ENCODE measurements at places on chromosomes 1 and 21. TPM values are rescaled to one million over a fixed set of nuclear protein-coding genes. Genes with fewer than 3 reads are reported as not detected.

DNA sequence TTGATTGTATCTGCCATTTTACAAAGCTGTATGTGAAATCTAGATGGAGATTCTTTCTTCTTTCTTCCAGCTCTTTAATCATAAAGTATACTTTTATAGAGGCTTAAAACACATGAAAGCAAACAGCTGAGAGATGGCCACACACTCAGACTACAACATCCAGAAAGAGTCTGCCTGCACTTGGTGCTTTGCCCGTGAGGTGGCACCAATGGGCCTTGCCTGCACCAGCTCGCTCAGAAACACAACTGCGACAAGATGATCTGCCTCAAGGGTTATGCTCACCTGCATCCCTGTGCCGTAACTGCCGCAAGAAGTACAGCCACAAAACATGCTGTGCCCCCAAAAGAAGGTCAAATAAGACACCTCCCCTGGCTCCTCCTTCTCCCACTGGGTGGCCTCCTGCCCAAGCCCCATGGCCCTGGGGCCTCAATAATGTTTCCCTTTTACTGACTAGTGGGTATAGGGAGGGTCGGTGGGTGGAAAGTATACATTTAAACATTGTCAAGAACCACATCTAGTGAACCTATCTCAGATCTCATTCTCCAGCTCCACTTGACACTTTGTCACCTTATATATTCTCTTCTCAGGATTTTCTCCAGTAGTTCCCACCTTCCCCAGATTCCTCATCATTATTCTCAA, 66.7 kb upstream of the ANGPTL3 start:
- DNase-seq, result no peak
- H3K4me1 ChIP-seq, result no peaks in the 10 kb centered on the region
- H3K27ac ChIP-seq, result no peak overlapping the region
- H3K36me3 ChIP-seq, result no peaks in the 10 kb centered on the region
- H3K4me3 ChIP-seq, result no peak overlapping the region
- H3K27me3 ChIP-seq, result no peaks in the 10 kb centered on the region

- no peaks in the 10 kb centered on the region for H3K27me3 ChIP-seq
- peaks cover 7% of the 10 kb centered on the region for H3K4me1 ChIP-seq
- no peak for DNase-seq
- H3K36me3 ChIP-seq, result no peaks in the 10 kb centered on the region
Measured at GRCh38 chr21:43814215-43815106, 25.1 kb downstream of the RRP1 start.

DNA sequence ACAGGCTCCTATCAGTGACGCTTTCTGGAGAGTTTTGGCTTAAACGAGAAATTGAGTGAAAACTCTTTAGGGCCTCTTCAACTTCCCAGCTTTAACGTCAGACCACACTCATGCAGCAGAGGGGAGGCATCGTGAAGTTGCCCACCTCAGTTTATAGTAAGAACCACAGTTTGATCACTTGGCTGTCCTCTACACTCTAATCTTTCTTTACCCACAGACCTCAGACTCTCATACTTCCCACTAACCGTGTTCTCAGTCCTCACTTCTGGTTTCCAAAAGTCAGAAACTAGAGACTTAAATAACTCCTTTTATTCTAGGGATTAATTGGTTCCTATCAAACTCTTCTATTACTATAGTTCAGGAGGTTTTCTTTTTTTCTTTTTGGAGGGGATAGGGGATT, 302.2 kb downstream of the NTNG1 start:
- no peaks in the 10 kb centered on the region for H3K4me1 ChIP-seq
- no peaks in the 10 kb centered on the region for H3K27me3 ChIP-seq
- no peak overlapping the region for H3K27ac ChIP-seq
- H3K36me3 ChIP-seq, result no peaks in the 10 kb centered on the region

- no peak overlapping the region for H3K4me3 ChIP-seq
- no peak for DNase-seq
- no peak overlapping the region for H3K27ac ChIP-seq
- H3K27me3 ChIP-seq, result no peaks in the 10 kb centered on the region
- H3K4me1 ChIP-seq, result no peaks in the 10 kb centered on the region
Measured at GRCh38 chr1:236623371-236624166, 19.3 kb upstream of the HEATR1 start.

DNA sequence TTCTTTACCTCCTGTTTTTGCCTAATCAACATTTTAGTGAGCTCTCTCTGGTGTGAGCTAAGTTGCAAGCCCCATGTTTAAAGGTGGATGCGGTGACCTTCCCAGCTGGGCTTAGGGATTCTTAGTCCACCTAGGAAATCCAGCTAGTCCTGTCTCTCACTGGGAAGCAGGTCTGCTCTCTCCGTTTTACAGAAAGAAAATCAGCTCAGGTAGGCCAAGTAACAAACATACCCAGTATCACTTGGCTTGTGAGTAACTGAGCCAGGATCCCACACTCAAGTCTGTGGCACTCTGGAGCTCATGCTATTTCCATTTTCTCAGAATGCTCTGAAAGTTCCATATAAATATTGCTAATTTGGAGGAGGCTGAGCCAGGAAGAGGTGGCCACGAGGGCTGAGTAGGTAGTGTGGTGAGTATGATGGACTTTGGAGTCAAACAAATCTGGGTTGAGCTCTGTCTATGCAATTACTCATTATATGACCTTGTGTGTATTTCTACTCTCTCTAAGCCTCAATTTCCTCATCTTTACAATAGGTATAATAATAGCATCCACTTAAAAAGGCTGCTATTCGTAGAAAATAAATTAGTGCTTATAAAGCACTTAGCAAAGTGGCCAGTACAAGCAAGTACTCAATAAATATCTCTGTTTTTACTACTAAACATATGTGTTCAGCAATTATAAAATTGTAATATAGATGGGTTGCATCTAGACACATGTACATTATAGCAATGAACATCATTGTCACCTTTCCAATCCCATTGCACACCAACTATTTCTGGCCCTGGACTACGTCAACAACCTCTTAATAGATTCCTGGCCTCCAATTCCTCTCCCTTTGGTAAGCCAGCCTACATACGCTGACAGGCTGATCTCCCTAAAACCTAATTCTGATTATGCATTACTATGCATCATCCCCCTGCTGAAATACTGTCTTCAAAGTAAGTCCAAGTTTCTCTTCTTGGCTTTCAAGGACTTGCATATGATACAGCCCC, 32.7 kb upstream of the DHCR24 start:
- no peaks in the 10 kb centered on the region for H3K27me3 ChIP-seq
- H3K4me3 ChIP-seq, result no peak overlapping the region
- no peaks in the 10 kb centered on the region for H3K36me3 ChIP-seq
- DNase-seq, result no peak
- no peak overlapping the region for H3K27ac ChIP-seq

DNA sequence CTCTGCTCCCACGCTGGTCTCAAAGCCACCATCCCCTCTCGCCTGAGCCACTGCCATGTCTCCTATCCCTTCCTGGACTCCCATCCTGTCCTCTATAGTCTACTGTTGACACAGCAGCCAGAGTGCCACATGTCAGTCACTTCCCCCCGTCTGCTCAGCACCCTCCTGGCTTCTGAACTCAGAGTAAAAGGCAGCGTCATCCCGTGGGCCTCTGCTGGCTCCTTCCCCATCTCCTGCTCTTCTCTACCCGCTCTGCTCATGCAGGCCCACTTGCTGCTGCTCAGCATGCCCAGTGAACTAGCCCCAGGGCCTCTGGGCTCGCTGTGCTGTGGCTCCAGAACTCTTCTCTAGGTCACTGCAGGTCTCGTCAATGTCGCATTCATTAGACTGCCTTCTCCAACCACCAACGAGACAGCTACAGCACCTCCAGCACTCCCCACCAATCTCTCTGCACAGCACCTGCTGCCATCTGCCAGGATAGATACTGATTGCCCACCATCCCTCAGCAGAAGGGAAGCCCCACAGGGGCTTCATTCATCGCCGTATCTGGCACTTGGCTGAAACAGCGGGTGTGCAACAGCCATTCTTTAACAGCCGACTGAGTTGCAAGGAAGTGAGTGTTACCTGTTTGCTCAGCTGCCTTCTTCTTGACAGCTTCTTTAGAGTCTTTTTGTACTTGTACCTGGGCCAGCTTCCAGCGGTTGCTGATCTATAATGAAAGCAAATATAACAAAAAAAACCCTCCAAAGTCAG, 11.8 kb upstream of the SRM start:
- H3K4me1 ChIP-seq, result no peaks in the 10 kb centered on the region
- H3K36me3 ChIP-seq, result peaks cover 79% of the 10 kb centered on the region
- no peak for DNase-seq
- no peak overlapping the region for H3K4me3 ChIP-seq
- H3K27me3 ChIP-seq, result no peaks in the 10 kb centered on the region
- no peak overlapping the region for H3K27ac ChIP-seq

DNA sequence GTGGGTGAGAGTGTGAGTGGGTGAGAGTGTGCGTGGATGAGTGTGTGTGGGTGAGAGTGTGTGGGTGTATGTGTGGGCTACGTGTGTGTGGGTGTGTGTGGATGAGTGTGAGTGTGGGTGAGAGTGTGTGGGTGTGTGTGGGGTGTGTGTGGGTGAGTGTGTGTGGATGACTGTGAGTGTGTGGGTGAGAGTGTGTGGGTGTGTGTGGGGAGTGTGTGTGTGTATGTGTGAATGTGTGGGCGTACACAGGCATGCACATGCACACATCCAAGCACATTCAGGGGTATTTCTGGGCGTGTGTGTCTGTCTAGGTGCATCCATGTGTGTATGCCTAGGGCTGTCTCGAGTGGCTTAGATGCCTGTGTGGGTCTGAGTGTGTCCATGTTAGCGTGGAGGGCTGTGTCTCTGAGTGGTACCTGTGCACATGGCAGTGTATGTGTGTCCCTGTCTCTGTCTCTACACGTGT, 14.0 kb downstream of the SDC3 start:
- no peaks in the 10 kb centered on the region for H3K4me1 ChIP-seq
- no peak overlapping the region for H3K27ac ChIP-seq
- no peak overlapping the region for H3K4me3 ChIP-seq
- H3K36me3 ChIP-seq, result no peaks in the 10 kb centered on the region

DNA sequence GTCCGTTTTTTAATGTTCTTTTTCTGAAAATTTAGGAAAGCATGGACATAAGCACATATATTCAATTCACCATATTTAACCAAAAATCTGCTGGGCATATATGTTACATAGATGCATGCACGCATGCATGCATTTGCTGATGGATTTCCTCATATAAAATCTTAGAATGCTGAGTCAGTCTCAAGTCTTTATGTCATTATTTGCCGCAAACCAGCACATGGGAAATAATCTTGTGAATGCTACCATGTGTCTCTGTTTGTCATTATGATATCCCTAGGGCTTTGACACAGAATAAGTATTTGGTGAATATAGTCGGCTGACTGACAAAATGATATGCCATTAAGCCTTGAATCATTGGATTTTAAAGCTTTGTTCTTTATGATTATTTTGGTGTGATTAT, 776.5 kb downstream of the KCNT2 start:
- no peaks in the 10 kb centered on the region for H3K4me1 ChIP-seq
- H3K36me3 ChIP-seq, result no peaks in the 10 kb centered on the region
- DNase-seq, result no peak
- no peak overlapping the region for H3K27ac ChIP-seq
- H3K4me3 ChIP-seq, result no peak overlapping the region
- H3K27me3 ChIP-seq, result no peaks in the 10 kb centered on the region

DNA sequence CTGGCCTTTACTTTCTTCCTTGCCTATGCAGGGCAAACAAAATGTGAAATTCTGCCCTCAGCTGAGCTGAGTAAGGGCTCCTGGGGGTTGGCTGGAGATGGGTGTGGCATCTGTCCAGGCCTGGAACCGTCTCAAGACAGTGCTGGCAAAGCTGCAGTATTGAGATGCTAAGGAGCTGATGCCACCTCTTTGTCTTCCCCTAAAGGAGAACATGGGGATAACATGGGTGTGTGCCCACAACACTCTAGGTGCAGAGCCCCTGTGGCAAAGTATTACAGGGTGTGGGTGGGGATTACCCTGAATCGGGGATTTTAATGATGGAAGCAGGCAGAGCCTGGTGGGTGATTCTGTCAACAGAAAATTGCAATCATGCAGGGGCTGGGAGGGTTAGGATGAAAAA, 2.5 kb upstream of the ST3GAL3 start:
- H3K4me1 ChIP-seq, result peaks cover 18% of the 10 kb centered on the region
- no peaks in the 10 kb centered on the region for H3K27me3 ChIP-seq
- no peak for DNase-seq
- no peak overlapping the region for H3K27ac ChIP-seq
- no peak overlapping the region for H3K4me3 ChIP-seq
- peaks cover 26% of the 10 kb centered on the region for H3K36me3 ChIP-seq

Gene ZNF648
- not detected for polyA plus RNA-seq

DNA sequence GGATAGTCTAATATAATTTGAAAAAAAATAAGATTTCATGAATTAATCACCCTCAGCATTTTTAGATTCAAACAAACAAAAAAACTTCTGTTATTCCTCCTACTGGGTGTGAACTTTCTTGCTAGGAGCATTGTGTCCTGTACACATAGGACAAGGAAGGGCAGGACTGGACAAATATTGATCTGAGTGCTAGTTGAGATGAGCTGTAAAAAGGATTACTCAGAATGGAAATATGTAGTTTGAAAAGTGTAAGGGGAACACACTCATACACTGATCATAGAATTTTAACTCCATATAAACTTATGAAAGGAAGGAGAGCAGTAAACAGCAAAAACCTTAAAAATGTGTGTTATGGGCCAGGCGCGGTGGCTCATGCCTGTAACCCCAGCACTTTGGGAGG, 156.5 kb upstream of the ZNF648 start:
- no peaks in the 10 kb centered on the region for H3K27me3 ChIP-seq
- H3K36me3 ChIP-seq, result no peaks in the 10 kb centered on the region
- no peak overlapping the region for H3K4me3 ChIP-seq
- no peak overlapping the region for H3K27ac ChIP-seq
- no peak for DNase-seq

DNA sequence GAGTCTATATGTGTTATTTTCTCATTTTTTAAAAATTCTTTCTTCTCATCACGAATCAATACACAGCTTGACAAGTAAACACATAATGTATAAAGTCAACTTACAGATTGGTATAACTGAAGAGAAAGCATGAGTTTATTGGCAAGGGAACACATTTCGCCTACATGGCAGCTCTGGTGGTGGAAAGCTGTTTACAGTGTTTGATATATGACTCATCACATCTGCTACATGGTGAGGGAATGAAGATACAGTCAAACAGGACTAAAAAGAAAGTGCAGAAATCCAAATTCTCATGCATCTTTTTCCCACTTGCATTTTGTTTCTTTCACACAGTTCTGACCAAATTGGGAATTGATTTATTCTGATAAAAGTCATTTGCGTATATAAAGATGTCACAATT, 122.2 kb upstream of the ADGRL4 start:
- H3K4me3 ChIP-seq, result no peak overlapping the region
- H3K27me3 ChIP-seq, result no peaks in the 10 kb centered on the region

DNA sequence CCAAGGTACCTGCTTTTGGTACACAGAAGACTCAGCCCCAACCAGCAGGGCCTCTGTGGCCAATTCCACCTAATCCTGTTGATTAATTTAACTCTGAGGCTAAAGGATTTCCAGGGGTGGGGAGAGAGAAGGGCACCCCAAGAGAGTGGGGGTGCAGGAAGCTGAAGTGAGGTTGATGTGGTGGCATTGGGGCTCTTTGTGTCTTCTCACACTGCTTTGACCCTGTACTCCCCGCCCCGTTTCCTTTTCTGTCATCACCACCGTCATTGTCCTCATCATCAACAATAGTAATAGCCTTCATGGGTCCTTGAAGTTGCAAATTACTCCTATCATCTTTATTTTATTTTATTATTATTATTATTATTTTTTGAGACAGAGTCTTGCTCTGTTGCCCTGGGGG, 55.9 kb downstream of the PAX7 start:
- H3K4me3 ChIP-seq, result no peak overlapping the region
- H3K36me3 ChIP-seq, result no peaks in the 10 kb centered on the region
- peak; percentile 34 for DNase-seq
- H3K4me1 ChIP-seq, result no peaks in the 10 kb centered on the region
- H3K27ac ChIP-seq, result no peak overlapping the region

Gene USP33
- polyA plus RNA-seq, result 38.9 TPM

Gene SLAMF7
- 165 TPM for polyA plus RNA-seq

Gene PPM1J
- polyA plus RNA-seq, result not detected

- H3K27me3 ChIP-seq, result peaks cover 19% of the 10 kb centered on the region
- peaks cover 5% of the 10 kb centered on the region for H3K4me1 ChIP-seq
- DNase-seq, result no peak
- peak overlapping the region; percentile 50 for H3K27ac ChIP-seq
- H3K36me3 ChIP-seq, result no peaks in the 10 kb centered on the region
Measured at GRCh38 chr1:39900662-39901463, 854 bp downstream of the MYCL start.

All from CD8-positive, alpha-beta memory T cell (primary cell).